ENCODE measurements at places on chromosomes 4 and X.

GRCh38 chrX:32572644-32573043 is 638.7 kb downstream of the DMD start:
- no peak for DNase-seq

DNA sequence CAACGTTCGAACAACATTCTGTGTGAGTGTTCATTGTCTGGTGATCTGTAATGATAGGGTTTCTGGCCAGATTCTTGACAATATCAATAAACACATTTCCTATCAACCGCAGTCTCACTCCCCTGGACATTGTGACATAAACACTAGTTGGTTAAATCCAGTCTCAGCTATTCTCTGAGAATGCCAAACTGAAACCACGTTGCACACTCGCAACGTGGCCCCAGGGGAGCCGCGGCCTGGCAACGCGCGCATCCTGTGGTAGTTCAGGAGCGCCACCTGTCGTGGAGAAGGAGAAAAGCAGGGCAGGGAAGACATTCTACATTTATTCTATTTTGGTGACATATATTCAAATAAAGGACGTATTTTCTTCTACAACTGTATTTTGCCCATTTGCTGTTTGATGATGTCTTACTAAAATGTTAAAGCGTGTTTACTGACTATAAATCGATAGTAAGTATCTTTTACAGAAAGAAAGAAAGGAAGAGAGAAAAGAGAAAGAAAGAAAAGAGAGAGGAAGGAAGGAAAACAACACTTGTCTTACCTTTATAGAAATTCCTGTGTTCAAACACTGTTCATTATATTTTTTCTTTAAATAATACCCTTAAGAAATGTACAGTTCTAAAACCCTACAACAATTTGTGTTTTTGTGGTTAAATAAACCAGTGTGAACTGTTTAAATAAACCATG is 738.3 kb upstream of the FRG1 start:
- DNase-seq = peak; percentile 1

DNA sequence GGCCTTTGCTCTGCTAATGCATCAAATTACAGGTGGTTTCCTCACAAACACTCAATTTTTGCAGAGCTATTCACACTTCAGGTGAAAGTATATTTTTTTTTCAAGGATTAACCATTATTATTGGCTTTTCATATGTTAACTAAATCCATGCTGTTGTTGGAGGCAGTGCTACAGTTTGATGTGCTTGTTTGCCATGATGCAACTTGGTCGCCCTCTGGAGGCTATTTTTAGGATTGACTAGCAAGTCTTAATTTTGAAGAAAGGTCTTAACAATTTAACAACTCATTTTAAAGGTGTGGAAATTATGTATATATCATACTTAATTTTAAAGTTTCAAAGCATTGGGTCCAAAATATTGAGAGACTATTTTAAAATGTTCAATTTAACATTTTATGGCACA is 168.8 kb upstream of the FAM47A start:
- DNase-seq = no peak

GRCh38 chr4:32962100-32962499 is 2241.9 kb downstream of the PCDH7 start:
- DNase-seq = no peak

GRCh38 chr4:1517592-1518411 is 111.6 kb upstream of the NKX1-1 start:
- no peak for DNase-seq

- no peak for DNase-seq
Observed at GRCh38 chr4:72591547-72592454, 22.8 kb upstream of the ADAMTS3 start.

DNA sequence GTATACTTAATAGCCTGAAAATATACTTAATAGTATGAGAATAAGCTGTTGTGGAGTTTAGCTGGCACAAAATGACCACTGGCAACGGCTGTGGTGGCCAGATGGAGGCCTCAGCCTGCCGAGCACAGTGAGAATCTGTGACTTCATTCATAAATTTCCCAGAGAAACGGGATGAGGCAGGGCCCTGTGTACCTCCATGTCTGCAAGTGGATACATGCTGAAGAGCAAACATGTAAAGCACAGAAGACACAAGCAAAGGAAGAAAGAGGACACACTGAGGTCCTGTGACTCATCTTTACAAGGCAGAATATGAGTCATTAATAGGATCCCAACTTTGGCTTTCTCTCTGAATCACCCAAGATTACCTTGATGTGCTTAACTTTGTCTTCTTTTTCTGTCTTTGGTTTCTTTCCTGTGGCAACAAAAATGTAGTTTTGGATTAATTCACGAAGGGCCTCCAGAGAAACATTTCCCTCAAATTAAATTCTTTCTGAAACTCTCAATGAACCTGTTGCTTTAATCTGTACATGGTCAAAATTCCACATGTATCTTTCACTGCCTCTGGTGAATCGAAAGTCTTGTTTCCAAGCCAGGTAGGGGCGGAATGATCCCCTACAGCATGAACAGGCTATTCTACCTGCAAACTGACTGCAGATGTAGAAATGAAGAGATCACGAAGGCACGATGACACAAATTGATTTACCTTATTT is 56.4 kb downstream of the IRF2 start:
- DNase-seq = no peak

DNA sequence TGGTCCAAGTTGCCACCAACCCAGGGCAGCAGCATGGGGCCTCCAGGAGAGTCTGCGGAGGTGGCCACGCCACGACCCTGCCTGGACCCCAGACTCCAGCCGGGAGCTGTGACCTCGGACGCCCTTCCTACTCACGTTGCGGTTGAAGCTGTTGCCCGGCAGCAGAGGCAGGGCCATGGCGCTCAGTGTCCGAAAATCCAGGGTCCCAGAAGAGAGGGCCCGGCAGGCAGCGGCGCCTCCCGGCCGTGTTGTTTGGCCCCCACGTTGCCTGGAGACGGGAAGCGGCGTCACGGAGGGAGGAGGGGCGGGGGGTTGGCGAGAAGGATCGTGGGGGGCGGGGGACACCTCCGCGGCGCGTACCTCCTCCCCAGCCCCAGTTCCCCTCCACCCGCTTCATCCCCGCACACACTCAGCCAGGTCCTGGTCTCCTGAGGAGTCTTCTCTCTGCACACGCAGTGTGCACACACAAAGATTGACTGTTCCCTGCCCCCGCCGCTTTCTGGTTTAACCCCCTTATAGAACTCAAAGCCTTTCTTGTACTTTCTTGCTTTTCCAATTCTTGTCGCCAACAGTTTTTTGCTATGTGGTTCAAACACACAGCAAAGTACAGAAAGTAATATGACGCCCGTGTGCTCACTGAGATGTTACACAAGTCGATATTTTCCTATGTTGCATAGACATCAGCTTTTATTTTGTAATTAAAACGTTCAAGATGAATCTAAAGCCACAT is at the start of gene EFHC2:
TSS of gene EFHC2 (minus strand) at position 261 of the 730 bp plus-strand sequence. CDS start at position 177, 84 bp downstream.
- no peak for DNase-seq

GRCh38 chr4:41178372-41179370 is 35.7 kb downstream of the APBB2 start:
- DNase-seq = no peak

DNA sequence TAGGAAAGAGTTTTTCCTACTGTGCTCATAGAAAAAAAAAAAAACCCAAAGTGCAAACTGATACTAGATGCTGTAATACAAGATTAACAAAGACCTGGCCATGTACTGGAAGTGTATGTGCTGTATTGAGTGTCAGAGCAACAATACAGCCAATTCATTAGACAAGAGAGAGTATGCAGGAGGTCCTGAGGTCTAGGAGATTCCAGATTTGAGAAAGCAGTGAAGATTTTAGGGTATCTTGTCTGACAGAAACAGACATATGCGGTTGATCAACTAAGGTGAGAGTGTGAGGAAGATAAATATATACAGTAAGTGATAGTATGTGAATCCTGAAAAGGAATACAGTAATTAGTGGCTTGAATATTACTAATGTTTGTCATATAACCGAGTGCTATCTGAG is 3.0 kb downstream of the GPR174 start:
- DNase-seq = no peak

- no peak for DNase-seq
Observed at GRCh38 chrX:21374994-21375707, 933 bp downstream of the CNKSR2 start.

GRCh38 chr4:40216622-40217366 is 20.0 kb downstream of the RHOH start:
- no peak for DNase-seq

- DNase-seq = no peak
Observed at GRCh38 chr4:75710246-75710645, 14.1 kb upstream of the USO1 start.

GRCh38 chr4:150381609-150382008 is 200.3 kb upstream of the MAB21L2 start:
- no peak for DNase-seq

- DNase-seq = no peak
Observed at GRCh38 chr4:94267037-94267436, 59.4 kb downstream of the SMARCAD1 start.

DNA sequence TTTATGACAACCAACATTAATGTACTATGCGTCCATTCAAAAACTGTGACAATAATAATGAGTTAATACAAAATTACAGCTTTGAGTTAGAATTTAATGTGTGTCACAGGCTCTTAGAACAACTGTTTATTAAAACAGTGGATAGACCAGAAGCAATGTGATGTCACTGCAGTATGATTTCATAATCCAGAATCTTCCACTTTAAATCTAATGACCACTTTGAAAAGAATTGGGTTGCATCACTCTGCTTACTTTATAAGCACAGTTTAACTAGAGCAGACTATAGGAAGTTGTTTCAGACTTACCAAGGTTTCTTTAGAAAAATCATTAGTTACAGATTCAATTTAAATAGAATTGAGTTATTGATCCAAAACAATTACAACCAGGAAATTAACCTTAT is 758.5 kb downstream of the KCTD8 start:
- no peak for DNase-seq

DNA sequence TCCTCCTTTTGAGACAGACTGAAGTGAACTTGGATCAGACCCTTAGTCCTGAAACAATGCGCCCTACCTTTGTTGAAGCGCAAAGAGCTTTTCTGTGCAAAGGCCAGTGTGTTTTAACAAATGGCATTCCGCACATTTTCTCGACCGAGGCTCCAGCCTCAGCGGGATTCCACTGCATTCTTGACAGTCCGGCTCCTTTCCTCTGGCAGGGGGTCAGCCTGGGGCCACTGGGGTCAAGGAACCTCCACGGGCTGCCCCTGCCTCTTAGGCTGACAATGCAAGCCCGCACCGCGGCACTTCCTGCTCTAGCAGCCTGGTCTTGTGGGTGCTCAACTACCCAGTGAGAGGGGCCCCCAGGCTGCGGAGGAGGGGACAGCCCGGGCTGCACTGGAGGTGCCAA is 47.2 kb upstream of the TFDP3 start:
- no peak for DNase-seq

DNA sequence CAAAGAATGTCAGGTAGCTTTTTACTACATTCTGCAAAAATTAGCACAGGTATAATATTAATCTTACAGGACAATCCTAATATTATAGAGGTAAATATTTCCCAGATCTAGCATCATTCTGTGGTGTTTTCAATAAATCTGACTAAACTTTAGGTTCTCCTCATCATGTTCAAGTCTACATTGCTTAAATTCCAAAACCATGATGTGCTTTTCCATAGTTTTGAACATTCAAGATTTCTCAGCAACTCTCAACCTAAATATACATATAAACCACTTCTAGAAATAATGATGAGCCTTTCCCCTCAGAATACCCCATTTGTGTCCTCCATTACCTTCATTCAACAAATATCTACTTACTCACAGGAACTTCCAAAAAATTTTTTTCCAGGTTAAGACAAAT is 23.1 kb downstream of the EIF4E start:
- no peak for DNase-seq

- DNase-seq = no peak
Observed at GRCh38 chr4:64385220-64385619, 24.0 kb downstream of the TECRL start.

- no peak for DNase-seq
Observed at GRCh38 chrX:68438575-68438974, 5.3 kb upstream of the OPHN1 start.

DNA sequence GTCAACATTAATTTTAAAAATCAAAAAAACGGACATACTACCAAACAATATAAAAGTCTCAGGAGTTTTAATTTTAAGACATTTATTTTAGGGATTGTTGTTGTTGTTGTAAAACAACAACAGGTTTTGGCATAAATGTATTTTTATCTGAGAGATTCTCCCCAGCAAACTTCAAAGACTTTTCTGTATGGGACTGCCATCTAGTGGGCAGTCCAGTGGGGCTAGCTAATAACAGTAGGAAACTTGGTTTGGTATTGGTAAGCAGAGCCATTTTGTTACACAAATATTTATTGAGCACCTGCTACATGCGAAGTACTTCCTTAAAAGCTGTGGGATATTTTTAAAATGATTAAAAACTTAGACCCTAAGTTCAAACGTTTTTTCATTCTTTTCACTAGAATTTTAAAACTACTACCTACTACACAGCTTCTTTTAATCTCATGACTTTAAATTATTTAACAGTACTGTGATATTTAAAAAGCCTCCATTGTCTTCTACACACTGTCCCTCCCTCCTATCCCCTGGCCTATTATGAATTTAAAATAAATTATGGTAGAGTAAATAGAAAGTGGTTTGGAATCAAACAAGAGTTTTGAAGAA is 1028.4 kb upstream of the INTU start:
- no peak for DNase-seq

- DNase-seq = no peak
Observed at GRCh38 chrX:72392816-72393800, 87.4 kb upstream of the CITED1 start.

DNA sequence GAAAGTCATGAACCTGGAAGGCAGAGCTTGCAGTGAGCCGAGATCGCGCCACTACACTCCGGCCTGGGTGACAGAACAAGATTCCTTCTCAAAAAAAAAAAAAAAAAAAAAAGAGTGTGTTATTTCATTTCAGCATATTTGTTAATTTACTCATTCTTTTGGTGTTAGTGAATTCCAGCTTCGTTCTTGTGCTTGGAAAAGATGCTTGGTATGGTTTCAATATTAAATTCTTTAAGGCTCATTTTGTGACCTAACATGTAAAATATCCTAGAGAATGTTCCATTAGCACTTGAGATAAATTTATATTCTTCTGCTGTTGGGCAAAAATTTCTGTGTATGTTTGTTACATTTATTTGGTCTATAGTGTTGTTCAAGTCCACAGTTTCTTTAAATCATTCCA is 66.8 kb downstream of the SPIN3 start:
- DNase-seq = no peak

- no peak for DNase-seq
Observed at GRCh38 chr4:4585012-4585670, 43.3 kb upstream of the STX18 start.

DNA sequence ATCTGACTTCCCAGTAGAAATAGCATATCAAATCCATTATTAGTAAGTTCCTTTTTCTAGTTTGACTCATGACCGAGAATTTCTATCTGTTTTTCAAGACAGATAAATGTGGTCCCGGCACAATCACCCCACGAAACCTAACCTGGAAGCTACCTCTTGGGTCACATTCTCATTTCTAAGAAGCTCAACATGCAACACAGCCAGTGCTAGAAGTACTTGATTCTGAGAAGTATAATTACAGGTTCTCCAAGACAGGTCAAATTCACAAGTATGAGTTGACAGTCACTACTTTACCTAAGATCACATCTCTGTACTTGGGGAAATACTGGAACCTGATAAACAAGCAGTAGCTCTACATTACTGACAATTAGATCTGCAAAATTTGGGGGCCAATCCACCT is 54.0 kb upstream of the PLAC1 start:
- DNase-seq = no peak

- no peak for DNase-seq
Observed at GRCh38 chr4:579543-580175, 3.6 kb upstream of the TMEM271 start.

All from stimulated activated CD8-positive, alpha-beta memory T cell treated with anti-CD3 and anti-CD28 coated beads, Interleukin-4, amount 100 ng/mL, for 1 hour (primary cell).